ENCODE measurements at places on chromosomes 2 and 18.

DNA sequence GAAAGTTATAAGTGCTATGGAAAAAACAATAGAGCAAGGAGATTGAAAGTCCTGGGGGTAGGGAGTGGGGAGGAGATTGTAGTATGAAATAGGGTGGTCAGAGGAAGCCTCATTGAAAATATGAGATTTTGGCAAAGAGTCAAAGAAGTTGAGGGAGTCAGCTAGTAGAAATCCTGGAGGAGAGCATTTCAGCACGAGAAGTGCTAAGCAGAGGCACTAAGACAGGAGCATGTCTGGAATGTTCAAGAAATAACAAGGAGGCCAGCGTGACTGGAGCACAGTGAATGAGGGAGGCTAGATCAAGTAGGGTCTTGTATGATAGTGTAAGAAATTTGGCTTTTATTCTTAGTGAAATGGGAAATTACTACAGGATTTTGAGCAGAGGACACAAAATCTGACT lies 2.1 kb upstream of the TSPYL6 start:
- peak; percentile 20 for DNase-seq

GRCh38 chr2:138147796-138148195 lies 183.5 kb downstream of the HNMT start:
- DNase-seq: no peak

DNA sequence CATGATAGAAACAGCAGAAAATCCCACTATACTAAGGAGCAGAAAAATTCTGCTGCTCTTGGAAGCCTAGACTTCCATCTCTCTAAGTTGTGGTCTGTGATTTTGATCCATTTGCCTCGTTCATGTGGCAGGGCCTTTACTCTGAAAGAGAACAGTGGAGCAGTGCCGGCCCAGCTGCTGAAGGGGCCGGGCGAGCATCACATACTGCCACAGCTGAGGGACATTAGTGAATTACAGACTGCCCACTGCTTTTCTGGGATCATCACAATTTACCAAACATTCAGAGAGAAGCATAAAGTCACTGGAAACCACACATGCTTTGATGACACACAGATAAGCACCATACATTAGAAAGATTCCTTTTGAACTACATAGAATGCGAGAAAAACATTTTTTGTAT lies 217.0 kb upstream of the BOD1L2 start:
- no peak for DNase-seq

DNA sequence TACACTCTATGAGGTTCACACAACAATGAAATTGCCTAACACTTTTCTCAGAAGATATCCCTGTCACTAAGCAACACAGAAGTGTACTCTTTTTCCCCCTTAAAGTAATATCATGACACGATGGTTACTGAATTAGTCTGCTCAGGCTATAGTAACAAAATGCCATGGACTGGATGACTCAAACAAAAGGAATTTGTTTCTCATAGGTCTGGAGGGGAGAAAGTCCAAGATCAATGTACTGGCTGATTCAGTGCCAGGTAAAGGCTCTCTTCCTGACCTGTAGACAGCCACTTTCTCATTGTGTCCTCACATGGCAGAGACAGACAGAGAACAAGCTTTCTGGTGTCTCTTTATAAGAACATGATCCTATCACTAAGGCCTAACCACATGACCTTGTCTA lies 211.9 kb downstream of the RBM43 start:
- no peak for DNase-seq

GRCh38 chr18:59002974-59003594 lies 136.6 kb upstream of the SEC11C start:
- DNase-seq: no peak

DNA sequence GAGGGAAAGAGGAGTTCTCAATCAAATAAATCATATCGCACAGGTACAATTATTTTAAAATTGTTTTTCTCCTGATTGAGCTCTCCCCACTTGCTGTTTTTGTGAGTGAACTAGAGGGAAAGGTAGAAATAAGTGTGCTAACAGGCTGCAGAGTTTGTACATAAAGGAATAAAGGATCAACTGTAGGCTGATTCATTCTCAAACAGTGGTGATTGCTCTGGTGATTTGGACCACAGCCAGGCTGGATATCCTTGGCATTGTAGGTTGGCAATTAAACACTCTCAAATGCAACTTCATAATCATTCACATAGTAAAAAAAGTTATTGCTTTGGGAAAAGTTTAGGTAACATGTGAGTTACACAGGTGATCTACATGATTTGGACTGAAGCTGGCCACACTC lies 29.8 kb downstream of the LRP1B start:
- no peak for DNase-seq

GRCh38 chr2:50722776-50723175 lies 309.2 kb downstream of the NRXN1 start:
- no peak for DNase-seq

DNA sequence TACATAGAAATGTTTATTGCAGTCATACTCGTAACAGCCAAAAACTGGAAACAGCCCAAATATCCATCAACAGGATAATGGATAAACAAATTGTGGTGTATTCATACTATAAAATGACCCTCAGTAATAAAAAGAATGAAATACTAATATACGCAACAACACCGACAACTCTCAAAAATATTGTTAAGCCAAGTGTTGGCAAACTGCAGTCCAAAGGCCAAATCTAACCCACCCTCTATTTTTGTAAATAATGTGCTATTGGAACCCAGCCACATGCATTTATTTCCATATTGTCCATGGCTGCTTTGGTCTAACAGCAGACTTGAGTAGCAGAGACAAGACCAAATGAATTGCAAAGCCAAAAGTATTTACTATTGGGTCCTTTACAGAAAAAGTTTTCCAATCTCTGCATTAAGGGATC lies 151.0 kb downstream of the MREG start:
- DNase-seq: peak; percentile 43

GRCh38 chr2:109516445-109517117 lies 97.2 kb downstream of the SEPTIN10 start:
- peak; percentile 48 for DNase-seq

DNA sequence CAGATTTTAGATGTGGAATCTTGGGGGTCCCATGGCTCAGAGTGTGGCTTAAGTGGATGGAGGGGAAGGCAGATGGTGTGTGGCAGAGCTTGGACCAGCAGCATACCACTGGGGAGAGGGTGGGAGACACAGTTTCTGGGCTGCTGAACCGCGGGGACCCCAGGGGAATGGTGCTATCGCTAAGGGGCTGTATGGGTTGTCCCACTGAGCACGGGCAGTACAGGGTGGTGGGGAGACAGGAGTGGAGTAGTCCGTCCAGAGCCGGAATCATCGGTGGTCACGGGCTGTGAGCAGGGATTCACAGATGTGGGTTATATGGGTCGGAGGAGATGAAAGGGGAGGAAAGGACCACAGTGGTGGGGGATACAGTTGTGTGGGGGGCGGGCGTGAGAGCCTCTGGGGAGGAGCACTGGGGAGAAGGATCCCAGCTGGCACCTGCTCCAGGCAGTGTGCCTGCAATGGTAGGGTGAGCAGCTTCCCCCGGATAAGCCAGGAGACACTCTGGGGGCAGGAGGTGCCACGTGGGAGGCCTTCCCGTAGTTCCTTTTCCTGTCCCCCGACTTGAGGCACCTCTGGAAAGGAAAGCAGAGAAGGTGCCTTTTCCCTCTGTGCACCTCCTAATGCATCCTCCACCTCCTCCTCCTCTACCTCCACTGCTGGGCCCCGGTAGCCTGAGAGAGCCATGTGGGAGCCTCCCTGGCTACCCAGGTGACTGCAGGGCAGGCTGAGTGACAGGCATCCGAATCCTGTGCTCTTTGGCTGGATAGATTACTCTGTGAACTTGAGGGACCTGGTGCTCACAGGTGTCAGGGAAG lies 24.9 kb downstream of the IGFBP5 start:
- no peak for DNase-seq

GRCh38 chr2:128636802-128637147 lies 318.1 kb upstream of the HS6ST1 start:
- DNase-seq: no peak

GRCh38 chr18:7926526-7926925 lies 359.4 kb downstream of the PTPRM start:
- DNase-seq: no peak

Measured in fibroblast of villous mesenchyme (primary cell).